ENCODE measurements at places on chromosomes 7 and 10. TPM values are rescaled to one million over a fixed set of nuclear protein-coding genes. Genes with fewer than 3 reads are reported as not detected.

The HELLS gene
- 162 TPM for total RNA-seq

The KLLN gene
- total RNA-seq: 0.81 TPM

The PSD gene
- 0.08 TPM for total RNA-seq

The MBL2 gene
- total RNA-seq: not detected

The GLRX3 gene
- total RNA-seq: 282 TPM

The TMEM270 gene
- not detected for total RNA-seq

The KLF14 gene
- total RNA-seq: not detected

The EPHB4 gene
- total RNA-seq: 39.8 TPM

The TMEM176B gene
- not detected for total RNA-seq

The ACSM6 gene
- not detected for total RNA-seq

The CCL24 gene
- 0.45 TPM for total RNA-seq

The PDE6C gene
- total RNA-seq: not detected

The CUEDC2 gene
- total RNA-seq: 50.7 TPM

The SVOPL gene
- total RNA-seq: not detected

The SPDYE5 gene
- total RNA-seq: not detected

The CRHR2 gene
- total RNA-seq: not detected

The OPN1SW gene
- not detected for total RNA-seq

The SUV39H2 gene
- 46.0 TPM for total RNA-seq

The TBX20 gene
- total RNA-seq: 3.2 TPM

The AS3MT gene
- total RNA-seq: 0.45 TPM

The NDUFA5 gene
- total RNA-seq: 57.9 TPM

The GRM3 gene
- not detected for total RNA-seq

The SLC13A1 gene
- total RNA-seq: 0.09 TPM

The RPS24 gene
- total RNA-seq: 2,140 TPM

The HOXA10 gene
- total RNA-seq: 15.5 TPM

The NFKB2 gene
- 28.8 TPM for total RNA-seq

The APBB1IP gene
- not detected for total RNA-seq

The ZNF804B gene
- total RNA-seq: not detected

The RAMP3 gene
- total RNA-seq: not detected
